ENCODE measurements at places on chromosomes 2 and 18.

DNA sequence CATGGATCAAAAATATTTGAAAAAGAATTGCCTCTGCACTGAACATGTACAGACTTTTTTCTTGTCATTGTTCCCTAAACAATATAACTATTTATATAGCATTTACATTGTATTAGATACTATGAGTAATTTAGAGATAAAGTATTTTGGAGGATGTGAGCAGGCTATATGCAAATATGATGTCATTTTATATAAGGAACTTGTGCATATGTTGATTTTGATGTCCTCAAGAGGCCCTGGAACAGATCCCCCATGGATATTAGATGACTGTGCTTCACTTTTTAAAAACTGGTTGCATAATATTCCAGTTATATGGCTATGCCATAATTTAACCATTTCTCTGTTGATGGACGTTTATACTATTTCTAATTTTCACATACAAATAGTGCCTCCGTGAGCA is 16.5 kb downstream of the LCLAT1 start:
- DNase-seq = no peak

- DNase-seq = no peak
Measured at GRCh38 chr2:156182132-156182531, 150.4 kb downstream of the NR4A2 start.

- no peak for DNase-seq
Measured at GRCh38 chr2:19709553-19709952, 192.2 kb downstream of the TTC32 start.

DNA sequence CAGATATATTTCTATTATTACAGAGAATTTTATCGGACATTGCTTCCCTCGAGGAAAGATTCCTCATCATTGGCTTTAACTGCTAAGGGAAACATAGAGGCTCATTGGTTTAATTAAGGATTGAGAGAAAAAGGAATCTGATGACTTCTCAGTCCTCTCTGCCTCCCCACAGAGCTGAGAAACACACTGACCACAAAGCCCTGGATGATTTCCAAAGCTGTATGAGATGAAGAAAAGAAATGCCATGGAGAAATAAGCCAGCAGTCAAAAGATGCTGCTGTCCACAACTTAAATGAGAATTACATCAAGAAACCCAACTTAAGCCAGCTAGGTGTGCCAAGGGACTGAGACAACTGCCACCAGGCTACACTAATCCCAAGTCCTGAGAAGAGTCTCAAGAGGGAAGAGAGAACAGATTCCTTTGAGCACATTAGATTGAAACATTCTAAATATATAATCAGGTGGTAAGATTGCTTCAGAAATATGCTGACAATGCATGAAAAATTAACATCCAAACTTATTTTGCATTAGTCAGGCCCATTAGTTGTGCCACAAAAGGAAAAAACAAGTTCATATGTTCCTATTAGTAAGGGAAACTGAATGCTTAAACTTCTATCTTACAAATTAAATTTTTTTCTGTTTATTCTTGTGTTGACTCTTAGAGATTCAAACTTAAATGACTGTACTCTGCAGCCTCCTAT is 308.1 kb upstream of the CYRIA start:
- peak; percentile 15 for DNase-seq

DNA sequence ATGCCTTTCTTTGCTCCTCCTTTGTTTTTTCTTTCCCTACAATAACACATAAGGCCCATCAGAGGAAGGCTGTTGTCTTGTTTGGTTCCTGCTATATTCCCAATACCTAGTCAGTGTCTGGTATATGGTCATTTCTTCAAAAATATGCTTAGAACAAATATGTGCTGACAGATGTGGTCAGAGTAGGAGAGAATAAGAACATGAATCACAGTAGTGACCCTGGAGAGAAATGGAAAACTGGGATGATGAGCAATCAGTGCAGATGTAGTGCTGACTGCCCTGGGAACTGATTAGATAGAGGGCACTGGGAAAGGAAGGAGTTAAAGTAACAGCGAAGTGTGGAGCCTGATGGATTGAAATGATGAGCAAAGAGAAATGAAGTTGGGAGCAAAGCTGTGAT is 189.4 kb upstream of the LHCGR start:
- no peak for DNase-seq

Measured in RPMI8226 (cell line).